ENCODE measurements at places on chromosomes 4 and X.

DNA sequence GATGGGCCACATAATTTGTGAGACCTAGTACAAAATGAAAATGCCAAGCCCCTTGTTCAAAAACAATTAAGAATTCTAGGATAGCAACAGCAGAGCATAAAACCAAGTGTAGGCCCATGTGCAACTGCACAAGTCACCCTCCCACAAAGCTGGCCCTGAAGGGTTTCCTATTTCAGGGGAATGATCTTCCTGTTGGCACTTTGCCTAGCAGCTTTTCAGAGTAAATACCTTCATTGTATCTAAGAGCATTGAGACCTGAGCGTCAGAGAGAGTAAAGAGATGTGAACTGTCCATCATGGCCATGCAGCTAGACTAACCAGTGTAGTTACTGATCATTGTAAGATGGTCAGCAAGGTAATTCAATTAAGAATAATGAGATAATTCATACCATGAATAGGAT is 113.6 kb downstream of the CNKSR2 start:
- no peak for DNase-seq

DNA sequence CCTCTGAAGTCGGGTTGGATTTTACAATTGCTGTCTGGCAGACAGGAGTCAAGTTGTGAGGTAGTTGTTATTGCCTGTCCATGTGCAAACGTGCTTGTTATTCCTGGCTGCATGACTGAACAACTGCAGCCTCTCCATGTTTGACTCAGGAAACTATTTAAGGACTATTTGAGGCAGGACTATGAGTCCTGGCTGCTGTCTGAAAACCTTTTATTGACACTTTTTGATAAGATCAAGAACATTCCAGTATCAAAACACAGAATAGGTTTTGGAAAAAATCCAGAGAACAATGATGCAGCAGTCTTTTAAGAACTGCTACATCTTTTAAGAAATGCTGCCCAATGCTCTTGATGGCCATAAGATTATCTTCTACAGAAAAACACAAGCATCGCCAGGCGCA is 10.0 kb upstream of the SPRY1 start:
- DNase-seq: peak; percentile 20

- no peak for DNase-seq
These were observed 135.5 kb downstream of the PALLD start for GRCh38 chr4:168632301-168632725.

- no peak for DNase-seq
These were observed 25.8 kb upstream of the AMELX start for GRCh38 chrX:11267425-11267824.

GRCh38 chr4:103948244-103949018 is 228.6 kb upstream of the TACR3 start:
- no peak for DNase-seq

GRCh38 chr4:67365661-67366245 is 179.6 kb downstream of the CENPC start:
- DNase-seq: peak; percentile 43

DNA sequence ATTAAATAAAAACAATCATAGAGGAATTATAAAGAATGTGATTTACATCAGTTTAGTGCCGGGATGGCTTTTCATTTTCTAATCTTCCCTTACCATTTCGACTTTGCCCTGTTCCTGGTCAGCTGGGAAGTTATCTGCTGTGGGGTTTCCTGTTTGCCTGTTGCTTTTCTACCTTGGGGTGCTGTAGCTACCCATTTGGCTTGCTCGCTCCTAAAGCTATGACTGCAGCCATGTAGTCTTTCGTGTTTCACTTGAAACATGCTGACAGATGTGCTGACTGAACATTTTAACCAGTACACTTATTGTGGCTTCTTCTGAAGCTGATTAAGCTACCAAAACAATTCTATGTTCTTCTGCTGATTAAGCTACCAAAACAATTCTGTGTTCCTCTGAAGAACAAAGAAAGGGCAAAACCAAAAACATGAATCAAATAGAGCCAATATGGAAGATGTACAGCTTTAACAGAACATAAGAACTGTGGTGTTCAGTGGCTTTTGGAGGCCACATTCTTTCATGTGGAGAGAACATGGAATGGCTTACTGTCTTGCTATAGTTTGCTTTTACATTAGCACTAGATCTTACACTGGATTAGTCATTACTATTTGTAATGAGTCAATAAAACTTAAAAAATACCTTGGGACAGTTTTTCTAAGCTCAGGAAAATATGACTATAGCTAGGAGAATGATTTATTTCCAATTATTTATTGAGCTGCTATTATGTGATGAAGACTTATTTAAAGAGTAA is 440.4 kb downstream of the SPRY1 start:
- peak; percentile 7 for DNase-seq

GRCh38 chr4:41512136-41512535 is 25.8 kb upstream of the LIMCH1 start:
- peak; percentile 50 for DNase-seq

GRCh38 chr4:83285055-83285407 is 433 bp upstream of the COQ2 start:
- peak; percentile 89 for DNase-seq

DNA sequence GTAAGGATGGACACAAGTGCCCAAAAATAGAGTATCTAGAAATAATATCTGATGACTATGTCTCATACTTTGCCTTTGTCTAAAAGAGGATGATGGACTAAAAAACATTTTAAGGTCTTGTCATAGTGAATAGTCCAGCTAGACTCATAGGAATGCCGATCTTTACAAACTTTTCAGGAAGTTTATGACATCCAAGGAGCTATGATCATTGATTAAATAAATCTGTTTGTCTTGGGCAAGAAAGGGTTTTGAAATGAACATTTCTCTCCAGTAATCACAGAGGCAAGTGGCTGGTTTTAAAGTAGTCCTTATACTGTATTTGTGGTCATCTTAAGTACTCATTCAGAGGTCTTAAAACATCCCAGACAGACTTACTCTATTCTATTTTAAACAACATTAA is 109.8 kb downstream of the MAPK10 start:
- DNase-seq: no peak

DNA sequence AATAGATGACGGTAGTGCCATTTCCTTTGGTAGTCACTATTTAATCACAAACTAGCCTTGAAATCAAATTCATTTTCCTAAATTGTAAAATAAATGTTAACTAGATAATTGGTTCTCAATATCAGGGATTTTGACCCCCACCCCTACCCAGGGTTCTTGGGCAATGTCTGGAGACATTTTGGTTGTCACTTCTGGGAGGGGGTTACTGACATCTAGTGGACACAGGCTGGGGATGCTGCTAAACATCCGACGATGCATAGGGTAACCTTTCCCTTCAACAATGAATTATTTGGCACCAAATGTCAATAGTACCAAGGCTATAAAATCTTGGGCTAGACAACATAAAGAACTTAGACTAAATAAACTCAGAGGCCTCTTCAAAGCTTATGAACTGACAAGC is 285.8 kb upstream of the TRPC5 start:
- DNase-seq: peak; percentile 2

- no peak for DNase-seq
These were observed 341.1 kb downstream of the GBA3 start for GRCh38 chr4:23033796-23034195.

DNA sequence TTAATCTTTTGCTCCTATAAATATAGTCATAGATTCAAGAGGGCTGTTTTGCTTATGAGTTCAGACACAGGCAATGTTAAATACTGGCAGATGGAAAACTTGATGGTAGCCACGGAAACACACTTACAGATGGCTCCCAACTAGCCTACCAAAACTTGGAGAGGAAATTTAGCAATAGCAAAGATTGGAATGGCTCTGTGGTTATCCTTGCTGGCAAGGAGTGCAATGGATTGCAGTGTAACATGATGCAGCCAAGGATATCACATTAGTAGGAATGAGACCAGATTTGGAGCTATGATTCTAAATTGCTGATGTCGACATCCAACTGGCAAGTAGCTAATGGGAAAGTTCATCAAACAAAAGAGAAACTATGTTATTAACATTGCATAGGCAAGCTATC is 791.0 kb upstream of the DIAPH2 start:
- DNase-seq: no peak

- DNase-seq: no peak
These were observed 113.4 kb downstream of the ANTXR2 start for GRCh38 chr4:79959652-79960051.

DNA sequence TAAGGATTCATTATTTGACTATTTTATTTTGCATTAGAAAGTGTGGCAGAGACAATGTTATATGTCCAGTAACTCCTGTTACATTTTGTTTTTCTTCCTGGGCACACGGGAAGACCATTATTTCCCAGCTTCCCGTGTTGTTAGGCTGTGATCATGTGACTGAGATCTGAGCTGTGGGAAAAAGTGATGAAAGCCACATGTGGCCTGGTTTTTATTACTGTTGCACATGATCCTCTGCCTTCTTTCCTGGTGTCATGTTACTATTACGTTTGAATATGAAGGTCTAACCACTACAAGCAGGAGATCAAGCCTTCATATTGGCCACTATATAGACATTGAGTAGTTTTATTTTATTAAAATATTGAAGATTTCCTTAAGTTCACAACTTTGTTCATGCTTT is 28.2 kb upstream of the MID1 start:
- no peak for DNase-seq

DNA sequence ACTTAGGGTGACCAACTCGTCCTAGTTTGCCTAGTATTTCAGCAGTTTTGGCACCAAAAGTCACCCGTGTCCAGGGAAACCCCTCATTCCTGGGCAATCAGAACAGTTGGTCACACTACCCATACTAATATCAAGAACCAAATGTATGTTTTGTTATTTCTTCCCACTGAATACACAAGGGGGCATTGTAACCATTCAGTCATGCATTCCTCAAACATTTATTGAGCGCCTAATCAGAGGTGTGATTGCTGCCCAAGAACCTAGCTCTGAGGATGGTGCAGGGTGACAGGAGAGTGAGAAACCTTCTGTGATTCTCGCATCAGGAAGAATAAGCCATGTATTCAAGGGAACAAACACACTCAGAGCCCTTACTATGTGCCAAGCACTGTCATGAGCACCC is 69.8 kb upstream of the RAI2 start:
- peak; percentile 1 for DNase-seq

DNA sequence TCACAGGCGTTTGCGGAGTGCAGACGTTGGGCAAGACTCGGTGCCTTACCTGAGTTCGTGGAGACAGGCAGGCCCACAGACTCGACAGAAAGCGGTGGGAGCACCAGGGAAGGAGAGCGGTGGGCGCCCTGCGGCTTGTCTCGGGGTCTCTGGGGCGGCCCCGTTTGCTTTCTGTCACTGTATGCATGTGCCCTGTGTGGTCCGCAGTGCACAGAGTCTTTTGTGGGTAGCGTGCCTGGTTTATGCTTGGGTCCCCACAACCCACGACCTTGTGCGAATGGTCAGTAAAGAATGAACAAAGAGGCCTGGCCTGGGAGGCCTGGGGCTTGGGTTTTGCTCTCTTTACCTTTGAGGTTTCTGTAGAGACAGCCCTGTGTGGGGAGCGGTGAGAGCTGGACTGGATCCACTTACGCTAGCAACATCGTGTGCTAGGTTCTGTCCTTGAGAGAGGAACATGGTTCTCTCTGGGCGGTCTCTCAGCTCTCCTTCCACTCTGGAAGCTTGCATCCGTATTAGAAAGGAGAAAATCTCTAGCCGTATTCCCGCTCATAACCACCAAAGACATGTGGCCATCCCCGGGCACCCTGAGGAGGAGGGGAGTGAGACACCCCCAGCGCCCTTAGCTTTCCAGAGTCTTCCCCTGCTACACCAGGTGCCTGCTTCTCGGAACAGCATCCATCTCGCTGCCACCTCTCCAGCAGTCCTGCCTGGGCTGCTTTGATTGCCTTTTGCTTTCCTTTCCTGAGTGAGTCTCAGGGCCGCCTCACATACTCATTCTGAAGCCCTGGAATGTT is 1.2 kb downstream of the TADA2B start:
- no peak for DNase-seq

DNA sequence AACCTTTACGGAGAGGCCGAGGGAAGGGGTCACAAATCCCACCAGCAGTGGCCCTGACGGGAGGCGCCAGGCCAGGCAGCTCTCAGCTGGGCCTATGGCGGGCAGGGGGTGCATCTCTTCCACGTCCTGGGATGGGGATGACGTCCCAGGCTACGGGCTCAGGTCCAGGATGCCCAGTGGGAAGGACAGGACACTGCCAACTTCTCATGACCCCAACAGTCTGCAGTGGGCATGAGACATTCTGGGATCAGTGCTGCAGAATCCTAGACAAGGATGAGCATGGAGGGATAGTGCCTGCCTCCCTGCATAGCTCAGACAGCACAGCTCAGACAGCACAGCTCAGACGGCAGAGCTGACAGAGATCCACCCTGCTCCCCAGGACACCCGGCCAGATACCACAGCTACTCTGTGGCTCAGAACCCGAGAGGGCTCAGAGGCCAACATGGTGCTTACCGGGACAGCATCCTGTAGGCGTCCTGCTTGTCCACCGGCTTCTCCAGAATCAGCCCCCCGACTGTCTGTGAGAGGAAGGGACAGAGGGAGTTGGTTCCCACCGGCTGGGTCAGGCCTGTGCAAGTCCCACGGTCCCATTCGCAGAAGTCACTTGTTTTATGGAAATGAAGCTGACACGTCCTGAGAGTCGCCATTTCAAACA is 17.3 kb downstream of the ASMTL start:
- no peak for DNase-seq

- peak; percentile 20 for DNase-seq
These were observed 194.6 kb upstream of the RBPJ start for GRCh38 chr4:26126143-26126718.

DNA sequence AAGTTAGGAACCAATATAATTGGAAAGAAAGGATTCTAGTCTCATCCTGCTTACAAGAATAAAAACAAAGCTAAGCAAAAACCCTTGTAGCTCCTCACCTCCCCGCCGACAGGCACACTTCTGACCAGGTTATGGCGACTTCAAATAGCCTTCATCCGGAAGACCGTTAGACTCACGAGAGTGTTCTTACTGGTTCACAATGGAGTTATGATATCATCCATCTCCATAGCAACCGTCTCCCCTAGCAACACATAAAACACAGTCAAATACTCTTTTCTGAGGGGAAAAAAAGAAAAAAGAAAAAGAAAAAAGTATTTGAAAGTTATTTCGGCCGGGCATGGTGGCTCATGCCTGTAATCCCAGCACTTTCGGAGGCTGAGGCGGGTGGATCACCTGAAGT is at the start of gene IL13RA2:
TSS of gene IL13RA2 (minus strand) at position 162 of the 400 bp plus-strand sequence. CDS start 347 bp downstream, outside the sequence.
- no peak for DNase-seq

Data from hematopoietic multipotent progenitor cell treated with erythropoietin and hydrocortisone succinate and interleukin-3 and kit ligand, for 4 days (in vitro differentiated cells).